ENCODE measurements at places on chromosomes 12 and 14.

DNA sequence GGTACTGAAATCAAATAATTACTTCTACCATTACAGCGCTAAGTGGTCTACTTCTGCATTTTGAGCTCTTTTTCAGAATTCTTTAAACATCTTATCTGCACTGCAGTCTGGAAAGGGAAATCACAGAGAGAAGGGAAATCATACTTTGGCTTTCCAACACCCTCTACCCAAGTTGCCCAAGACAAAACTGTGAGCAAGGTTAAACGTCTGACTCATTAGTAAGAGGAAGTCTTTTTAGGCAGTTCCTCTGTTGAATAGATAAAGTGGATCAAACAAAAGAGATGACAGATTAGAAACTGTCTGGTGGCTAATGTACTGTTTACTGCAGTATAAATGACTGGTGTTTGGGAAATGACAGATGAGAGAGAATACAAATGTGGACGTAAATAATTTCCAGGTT lies 858.1 kb downstream of the NRXN3 start:
- DNase-seq = no peak

- no peak for DNase-seq
These were observed 12.7 kb upstream of the GPATCH2L start for GRCh38 chr14:76138758-76139723.

DNA sequence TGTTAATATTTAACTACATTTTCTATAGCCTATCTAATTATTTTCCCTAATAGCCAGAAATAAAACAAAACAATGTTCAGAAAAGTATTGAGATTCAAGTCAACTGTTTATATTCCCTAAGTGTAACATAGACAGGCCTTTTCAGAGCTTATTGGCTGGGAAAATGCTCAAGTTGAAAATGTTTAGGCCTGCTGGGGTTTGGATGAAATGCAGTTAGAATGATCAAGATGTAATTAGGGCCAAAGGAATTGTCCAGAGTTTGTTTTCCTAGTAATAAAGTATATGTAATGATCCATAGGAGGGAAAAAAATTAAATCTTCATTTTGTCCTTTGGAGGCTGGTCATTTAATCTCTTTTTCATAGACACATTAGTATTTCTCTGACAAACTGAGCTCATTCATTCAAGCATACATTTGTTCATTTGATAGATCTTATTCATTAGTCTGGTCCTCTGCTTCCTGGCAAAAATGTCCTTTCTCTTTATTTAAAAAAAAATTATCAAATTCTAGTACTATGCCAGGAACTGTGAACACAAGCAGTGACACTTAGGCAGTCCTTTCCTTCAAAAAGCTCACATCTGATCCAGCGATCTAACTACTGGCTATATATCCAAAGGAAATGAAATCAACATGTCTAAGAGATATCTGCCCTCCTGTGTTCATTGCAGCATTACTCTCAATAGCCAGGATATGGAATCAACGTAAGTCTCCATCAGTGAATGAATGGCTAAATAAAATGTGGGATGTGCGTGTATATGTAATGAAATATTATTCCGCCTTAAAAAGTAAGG lies 40.1 kb upstream of the NEDD1 start:
- no peak for DNase-seq

DNA sequence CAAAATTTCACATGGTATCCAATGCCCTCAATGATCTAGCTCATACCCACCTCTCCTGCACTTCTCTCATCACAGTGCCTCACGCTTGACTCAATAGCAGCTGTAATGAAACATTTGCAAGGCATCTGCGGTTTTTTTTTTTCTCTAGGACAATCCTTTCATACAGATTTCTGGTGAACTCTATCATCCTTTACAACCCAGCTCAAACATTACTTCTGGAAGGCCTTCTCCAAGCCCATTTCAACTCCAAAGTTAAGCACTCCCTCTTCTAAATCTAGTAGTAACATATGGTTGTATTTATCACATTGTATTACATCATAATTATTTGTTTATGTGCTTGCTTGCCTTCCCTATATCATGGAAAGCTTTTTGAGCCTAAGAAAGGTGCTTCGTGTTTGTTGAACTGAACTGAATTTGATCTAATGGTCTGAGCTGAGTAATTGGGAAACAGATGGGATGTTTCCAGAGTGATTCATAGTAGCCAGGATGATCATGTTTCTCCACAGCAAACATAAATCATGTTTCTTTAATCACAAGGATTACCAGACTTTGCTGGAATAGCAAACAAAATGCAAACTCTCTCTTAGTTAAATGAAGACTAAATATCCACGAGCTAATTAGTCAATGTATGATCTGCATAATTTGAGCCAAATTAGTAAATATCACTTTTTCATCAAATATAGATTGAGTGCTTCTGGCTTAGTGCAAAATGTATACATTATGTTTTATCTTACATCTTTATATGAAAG lies 14.3 kb downstream of the CFL2 start:
- peak; percentile 52 for DNase-seq

GRCh38 chr14:50659327-50659974 lies 8.7 kb downstream of the SAV1 start:
- no peak for DNase-seq

DNA sequence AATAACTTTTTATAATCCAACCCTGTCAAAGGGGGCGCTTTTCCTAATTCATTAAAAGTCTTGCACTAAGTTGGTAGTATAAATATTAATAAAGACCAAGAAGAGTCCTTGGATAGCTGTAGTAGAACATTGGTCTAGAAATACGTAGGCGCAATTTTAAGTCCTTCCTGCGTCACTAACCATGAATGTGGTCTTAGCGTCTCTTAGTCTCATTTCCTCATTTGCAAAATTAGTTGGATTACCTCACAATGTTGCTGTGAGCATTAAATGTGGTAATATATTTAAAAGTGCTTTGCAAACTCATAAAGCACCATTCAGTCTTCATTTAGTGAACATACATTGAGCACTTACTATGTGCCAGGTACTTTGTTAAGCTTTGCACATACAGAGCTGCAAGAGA lies 149.7 kb downstream of the AEBP2 start:
- DNase-seq = no peak

DNA sequence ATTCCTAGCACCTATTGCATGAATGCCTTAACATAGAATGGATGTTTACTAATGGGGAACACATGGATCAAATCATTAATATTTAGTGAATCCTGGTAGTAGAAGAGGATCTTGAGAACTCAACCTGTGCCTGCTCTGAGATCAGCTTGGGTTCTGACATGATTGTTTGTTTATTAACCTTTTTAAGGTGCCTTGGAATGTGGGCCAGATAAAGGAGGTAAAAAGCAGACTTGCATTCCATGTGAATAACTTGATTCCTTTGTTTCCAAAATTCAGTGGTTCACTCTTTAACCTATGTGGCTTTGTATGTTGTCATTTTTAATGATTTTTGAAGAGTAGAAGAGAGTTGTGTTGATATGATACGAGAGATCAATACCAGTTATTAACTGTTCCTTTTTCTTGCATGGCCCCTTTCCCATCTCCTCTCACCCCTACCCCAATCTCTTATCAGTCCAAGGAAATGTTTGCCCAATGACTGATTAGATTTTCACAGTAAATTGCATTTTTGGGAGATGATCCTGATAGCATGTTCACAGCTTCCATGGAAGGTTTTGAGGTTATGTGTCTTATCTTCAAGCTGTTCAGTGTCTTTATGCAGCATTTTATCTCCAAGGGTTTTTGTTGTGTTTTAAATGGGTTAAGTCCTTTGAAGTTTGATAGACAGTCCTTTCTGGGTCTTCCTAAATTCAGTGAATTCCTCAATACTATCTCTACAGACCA lies 193.7 kb upstream of the FRMD6 start:
- no peak for DNase-seq

DNA sequence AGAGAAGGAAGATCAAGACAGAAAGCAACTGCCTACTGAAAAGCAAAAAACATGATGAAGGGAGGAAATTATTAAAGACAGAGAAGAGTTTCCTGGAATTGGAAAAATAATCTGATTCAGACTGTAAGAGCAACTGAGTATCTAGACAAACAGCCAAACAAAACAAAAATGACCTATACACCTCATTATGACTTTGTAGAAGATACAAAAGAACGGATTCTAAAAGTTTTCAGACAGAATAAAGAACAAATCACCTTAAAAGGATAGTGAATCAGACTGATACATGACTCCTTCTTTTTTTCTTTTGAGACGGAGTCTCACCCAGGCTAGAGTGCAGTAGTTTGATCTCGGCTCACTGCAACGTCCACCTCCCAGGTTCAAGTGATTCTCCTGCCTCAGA lies 10.4 kb downstream of the OSBPL8 start:
- DNase-seq = no peak

- DNase-seq = no peak
These were observed 13.2 kb upstream of the LIMA1 start for GRCh38 chr12:50296554-50296953.

DNA sequence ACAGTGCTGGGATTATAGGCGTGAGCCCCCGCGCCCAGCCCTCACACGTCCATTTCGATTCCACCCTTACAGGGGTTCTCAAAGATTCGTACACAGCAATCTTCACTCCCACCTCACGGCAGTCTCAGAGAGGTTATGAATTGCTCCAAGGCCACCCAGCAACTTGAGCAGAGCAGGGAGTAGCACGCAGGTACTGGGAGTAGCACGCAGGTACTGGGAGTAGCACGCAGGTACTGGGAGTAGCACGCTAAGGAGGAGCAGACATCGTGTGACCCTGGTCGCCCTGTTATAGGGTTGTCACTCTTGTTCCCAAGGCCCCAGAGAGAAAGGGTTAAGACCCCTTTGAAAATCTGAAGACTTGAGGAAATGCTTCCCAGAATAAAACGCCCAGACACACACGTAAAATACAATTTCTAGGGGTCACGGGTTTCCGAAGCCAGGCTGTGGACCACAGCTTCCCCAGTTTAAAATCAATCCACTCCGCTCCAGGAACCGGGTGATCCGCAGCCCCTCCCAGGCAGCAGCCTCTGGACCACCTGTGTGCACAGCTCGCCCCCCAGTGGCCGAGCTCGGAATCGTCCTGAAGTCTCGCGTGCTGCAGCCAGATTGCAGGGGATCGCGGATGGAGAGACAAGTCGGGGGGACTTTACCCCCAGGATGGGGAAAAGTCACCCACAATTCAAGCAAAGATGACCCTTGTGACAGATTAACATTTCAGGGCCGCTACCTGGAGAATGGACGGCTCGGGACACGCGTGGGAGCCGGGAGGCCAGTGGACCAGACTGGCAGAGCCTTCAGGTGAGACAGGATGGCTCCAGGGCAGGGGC lies 92.0 kb downstream of the SCARB1 start:
- peak; percentile 30 for DNase-seq

DNA sequence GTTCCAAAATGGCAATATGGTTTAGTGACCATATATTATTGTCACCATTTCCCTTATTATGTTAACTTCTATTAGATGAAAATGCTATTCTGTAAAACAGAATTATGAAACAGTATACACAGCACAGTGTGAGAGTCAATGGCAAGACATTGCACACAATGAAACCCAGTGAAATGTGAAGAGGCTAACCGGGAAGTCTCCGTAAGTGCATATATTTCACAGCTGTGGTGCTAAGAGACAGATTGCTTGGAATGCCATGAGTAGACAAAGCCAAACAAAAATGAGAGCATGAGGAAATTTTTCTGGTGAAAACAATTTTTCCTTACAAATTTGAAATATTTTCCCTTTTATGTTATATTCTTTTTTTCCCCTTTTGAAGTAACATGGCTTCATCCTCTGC lies 49.4 kb downstream of the DYRK2 start:
- DNase-seq = no peak

- no peak for DNase-seq
These were observed 5.9 kb downstream of the OAS3 start for GRCh38 chr12:112944024-112944690.

DNA sequence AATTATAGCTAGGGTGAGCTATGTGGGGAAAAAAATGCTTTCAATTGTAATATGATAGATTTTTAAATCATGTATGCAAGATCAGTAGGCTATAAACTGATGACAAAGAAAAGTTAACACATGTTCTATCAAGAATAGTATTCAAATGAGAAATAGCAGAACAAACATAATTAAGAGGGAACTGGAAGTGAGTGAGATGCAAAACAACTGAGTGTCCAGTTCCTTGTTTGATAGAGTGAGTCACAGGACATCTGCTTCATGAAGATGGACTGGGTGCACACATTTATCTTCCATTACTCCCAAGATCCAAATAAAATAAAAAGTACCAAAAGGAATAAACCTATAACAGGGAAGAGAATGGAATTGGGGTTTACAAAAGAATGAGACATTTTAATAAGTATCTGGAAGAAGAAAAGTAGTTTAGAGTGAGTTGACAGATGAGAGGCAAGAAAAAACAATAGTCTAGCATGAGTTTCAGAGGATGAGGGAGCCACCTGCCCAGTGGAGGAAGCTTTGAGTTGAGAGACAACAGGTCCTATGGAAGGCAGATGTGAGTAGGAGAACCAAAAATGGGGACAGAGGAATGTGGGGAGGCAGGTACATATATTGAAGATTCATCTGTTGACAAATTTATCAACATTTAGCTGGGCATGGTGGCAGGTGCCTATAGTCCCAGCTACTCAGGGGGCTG lies 178.1 kb upstream of the ARHGAP5 start:
- DNase-seq = no peak

DNA sequence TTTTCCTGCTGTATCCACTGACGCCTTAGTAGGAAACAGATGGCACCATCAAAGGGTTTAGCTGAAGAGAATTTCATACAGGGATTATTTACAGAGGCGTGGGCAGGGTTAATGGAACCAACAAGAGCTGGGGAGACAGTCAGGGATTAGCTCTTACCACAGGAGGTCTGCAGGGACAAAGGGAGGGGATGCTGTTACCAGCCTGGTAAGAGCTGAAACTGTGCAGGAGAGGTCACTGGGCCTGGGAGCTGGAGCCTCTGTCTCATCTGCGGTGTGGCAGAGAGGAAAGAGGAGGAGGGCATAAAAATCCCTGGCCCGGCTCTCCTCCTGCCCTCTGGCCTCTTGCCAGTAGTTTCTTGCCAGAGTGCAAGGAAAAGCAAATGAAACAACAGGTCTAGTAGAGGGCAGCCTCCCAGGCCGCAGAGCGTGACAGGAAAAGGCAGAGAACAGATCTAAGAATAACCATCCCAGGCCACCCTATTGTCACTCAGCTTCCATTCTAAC lies 18.9 kb upstream of the POC1B start:
- DNase-seq = no peak

DNA sequence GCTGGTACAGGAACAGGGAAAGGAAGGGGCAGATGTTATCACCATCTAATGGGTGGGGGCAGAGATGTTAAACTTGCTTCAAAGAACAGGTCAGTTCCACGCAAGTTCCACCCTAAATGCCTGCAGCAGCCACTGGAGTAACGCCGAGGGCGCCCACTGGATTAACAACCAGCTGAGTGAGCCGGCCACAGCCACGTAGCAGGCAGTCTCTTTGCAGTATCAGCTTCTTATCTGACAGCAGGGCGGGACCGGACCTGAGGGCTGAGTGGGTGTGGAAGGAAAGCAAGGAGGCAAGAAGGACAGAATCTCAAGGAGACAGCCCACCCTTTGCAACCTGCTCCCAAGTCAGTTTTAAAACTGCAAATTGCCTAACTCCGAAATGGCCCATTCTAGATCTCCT lies 38.4 kb upstream of the FOXN3 start:
- DNase-seq = no peak

Measured in NCI-H1417 treated with DMSO at 0.1 percent for 48 hours (cell line).